ENCODE measurements at places on chromosomes 7 and 10.

GRCh38 chr7:66330961-66331360, 125.8 kb downstream of the TPST1 start:
- no peak for DNase-seq

DNA sequence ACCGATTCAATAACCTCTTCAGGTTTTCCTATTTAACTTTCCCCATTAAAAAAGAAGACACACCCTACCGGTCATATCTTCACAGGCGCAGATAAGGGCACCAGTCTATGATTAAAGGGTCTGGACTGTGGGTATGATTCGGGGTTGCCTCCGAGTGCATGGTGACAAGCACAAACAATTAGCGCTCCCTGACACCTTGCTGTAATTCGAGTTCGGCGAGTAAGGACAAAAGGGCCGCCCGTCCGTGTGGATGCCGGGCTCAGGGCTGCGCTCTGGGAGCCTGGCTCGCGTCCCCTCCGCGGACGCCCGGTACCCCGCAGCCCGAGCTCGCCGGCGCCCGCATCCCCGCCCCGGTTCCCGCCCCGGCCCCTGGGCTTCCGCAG, 111.9 kb upstream of the RHEB start:
- no peak for DNase-seq

DNA sequence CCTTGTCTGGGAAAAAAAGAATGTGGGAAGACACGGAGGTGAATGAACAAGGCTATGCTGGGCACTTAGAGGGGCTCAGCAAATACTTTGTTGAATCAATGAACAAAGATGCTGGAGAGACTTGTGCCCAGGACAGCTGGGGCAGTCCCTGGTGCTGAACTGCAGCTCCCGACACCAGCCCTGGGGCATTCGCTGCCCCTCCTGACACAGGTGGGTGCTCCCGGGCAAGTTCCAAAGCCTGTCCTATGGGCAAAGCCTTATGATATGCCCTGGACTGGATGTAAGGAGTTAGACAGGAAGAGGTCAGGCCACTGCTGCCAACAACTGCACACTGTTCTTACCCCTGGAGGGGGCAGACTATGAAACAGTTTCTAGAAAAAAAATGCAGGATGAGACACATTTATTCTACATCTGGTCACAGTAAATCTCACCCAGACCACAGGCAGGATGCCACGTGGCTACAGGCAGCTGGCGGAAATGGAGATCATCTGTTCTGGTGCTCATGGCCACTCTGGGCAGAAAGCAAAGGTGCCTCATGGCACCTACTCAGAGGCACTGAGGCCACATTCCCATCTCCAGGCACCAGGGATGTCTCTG, 21.9 kb upstream of the FRAT2 start:
- DNase-seq: no peak

DNA sequence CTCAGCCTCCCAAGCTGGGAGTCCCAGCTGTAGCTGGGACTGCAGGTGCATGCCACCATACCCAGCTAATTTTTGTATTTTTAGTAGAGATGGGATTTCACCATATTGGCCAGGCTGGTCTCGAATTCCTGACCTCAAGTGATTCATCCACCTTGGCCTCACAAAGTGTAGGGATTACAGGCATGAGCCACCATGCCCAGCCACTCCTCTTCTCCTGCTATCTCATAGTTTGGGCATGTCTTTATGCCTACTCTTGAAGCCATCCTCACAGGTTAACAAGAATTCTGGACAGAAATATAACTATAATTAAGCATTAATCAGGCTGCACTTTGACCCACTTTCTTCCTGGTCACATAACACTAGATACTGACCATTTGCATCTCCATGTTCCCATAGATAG, 28.6 kb upstream of the C10orf67 start:
- DNase-seq: no peak

DNA sequence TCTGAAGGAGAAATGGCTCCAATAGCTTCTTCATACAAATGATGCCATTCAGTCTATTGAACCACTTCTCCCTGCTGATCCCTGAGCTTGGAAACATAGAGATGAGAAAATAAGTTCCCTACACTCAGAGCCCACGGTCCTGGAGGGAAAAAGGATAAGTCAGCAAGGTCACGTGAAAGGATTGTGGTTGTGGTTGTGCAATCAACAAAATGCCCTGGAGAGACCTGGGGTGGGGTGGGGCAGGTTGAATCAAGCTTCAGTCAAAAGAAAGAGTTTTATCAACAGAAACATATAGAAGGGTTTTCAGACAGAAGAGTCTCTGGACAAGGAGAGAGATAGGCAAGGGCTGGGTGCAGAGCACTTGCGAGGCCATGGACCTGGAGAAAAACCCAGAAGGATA, 30.1 kb downstream of the C10orf90 start:
- DNase-seq: no peak

Data from NCI-H1930 (cell line).